Fibroblast of gingiva (primary cell): ENCODE measurements at places on chromosomes 6 and 20.

DNA sequence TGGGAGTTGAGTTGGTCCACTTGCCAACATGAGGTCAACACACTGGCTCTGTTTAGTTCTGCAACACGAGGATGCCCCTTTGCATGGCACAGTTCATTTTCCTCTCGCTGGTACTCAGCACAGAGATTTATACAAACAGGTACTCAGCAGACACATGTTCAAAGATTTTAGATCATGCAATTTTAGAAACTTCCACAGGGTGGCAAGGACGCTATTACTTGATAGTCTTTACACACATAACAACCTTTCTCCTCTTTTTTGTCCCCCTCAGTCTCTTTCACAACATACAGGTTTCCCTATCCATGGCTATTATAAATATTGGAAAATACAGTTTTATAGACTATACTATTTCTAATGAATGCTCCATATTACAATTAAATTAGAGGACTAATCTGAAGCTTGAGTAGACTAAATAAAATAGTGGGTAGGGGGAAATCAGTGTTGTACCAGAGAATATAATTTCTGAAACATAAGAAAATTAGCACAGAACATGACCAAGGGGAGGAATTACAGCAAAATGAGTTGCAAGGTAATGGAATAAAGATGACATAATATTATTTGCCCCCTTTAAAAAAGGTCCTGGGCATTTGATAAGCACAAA lies 331.8 kb upstream of the BTBD3 start:
- peak; percentile 3 for DNase-seq

GRCh38 chr20:19074356-19074755 lies 138.1 kb upstream of the SLC24A3 start:
- DNase-seq = no peak

DNA sequence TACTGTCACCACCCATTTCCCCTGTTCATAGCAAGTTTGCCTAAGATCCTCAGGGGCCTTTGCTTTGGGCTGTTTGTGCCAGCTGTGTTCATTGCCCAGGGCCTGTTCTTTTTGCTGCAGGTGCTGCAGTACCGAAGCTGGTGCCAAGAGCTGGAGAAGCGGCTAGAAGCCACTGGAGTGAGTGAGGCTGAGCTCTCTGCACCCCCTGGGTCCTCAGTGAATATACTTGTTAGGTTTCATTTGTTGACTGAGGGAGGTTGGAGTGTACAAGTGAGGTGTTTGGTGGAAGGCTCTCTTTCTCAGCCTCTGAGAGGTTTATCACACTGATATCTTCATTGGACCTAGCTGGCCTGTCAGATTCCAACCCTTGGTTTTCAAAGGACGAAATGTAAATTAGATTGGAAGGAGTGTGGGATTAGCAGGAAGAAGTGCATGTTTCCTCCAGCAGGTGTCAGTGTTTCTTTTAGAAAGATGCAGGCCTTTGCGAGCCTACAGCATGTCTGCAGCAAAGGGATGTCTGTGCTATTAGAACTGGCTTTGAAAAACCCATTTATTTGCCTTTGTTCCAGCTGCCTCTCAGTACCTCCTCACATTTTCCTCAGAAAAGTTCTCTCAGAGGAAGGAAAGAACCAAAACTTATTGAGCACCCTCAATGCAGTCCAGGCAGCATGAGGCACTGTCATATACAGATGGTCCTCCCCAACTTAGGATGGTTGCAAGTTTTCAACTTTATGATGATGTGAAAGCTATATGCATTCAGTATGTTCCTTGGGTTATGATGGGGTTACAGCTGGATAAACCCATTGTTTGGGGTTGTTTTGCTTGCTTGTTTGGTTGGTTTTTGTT lies 8.3 kb downstream of the CEP250 start:
- peak; percentile 60 for DNase-seq

DNA sequence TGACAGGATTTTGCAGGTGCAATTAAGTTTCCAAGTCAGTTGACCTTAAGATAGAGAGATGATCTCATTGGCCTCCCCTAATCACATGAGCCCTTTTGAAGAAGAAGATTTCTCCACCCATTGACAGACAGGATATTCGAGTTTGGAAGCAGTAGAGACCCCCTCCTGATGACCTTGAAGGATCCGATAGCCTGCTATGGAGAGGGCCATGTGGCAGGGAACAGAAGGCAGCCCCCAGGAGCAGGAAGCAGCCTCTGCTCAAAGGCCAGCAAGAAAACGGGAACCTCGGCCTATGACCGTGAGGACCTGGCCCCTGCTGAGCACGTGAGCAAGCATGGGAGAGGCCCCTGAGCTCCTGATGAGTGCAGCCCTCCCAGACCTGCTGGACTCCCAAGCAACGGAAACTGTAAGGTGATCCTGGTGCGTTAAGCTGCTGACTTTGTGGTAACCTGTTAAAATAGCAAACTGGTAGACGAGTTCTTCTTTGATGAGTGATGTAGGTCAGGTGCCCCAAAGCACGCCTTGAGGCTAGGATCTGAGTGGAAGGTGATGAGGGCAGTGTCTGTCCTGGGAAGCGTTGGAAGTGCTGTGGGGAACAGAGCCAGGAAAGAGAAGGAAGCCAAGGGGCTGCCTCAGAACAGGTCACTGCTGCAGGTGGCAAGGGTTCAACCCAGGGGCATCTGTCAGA lies 18.5 kb upstream of the TUBB2A start:
- DNase-seq = no peak

GRCh38 chr6:38248500-38249234 lies 391.1 kb downstream of the BTBD9 start:
- peak; percentile 32 for DNase-seq

- no peak for DNase-seq
Observed at GRCh38 chr6:21377356-21377755, 216.2 kb upstream of the SOX4 start.

DNA sequence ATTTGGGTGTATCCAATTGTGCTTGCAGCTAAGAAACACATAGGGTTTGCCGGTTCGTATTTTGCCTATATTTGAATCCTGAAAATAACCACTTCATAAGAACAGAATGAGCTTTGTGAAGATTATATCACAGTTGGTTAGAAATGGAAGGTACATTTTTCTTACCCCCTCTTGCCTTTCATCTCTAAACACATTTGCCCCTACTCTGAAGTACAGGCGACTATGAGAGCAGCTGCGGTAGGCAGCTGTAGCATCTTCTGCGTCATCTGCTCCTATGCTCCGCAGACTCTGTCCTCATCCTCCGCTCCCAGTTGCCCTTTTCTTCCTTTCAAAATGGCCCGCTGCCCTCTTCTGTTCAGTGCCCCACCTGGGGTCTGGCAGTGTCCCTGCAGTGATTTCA lies 47.6 kb upstream of the REV3L start:
- DNase-seq = no peak

DNA sequence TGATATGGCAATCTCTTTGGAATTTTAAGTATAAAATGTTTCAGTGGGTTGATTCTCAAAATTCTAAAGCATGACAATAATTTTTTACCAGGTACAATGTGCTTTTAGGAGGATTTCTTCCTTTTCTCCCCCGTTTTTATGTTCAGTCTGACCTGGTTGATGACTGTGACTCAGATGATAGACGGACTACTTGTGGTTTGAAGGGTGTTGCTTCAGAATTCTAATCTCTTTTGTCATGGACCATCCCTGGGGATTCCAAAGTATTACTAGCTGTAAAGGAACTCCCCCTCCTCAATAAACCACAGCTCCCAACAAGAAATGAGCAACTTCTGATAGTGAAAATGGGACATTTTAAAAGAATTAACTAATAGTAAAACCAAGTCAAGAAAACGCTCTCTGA lies 34.9 kb upstream of the TNFAIP3 start:
- DNase-seq = no peak

- DNase-seq = no peak
Observed at GRCh38 chr6:108793516-108794251, 54.5 kb upstream of the ARMC2 start.

DNA sequence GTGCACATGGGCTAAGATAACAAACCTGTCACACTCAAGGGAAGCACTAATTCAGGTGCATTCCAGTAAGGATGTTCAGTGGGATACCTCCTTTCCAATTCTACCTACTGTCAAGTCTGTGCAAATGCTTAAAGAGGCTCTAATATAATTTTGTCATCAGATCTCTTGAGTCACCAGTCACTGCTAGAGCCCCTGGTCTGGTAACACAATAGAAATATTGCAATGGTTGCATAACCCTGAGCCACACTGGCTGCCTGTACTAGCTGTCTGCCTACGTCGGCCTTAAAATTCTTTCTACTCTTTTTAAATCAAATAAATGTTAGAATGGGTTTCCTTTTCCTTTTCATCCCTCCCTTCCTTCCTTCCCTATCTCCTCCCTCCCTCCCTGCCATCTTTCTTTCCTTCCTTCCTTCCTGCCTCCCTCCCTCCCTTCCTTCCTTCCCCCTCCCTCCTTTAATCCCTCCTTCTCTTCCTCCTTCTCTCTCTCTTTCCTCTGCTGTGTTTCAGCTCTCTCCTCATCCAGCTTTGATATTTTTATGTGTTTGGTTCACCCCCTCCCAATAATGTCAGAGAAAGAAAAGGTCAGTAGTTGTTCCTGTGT lies 28.1 kb upstream of the OLIG3 start:
- DNase-seq = no peak

- DNase-seq = peak; percentile 60
Observed at GRCh38 chr6:161922631-161923119, 648.8 kb upstream of the AGPAT4 start.

GRCh38 chr6:157226026-157226625 lies 97.2 kb downstream of the TMEM242 start:
- DNase-seq = peak; percentile 50

GRCh38 chr6:470901-471448 lies 79.4 kb downstream of the IRF4 start:
- no peak for DNase-seq

DNA sequence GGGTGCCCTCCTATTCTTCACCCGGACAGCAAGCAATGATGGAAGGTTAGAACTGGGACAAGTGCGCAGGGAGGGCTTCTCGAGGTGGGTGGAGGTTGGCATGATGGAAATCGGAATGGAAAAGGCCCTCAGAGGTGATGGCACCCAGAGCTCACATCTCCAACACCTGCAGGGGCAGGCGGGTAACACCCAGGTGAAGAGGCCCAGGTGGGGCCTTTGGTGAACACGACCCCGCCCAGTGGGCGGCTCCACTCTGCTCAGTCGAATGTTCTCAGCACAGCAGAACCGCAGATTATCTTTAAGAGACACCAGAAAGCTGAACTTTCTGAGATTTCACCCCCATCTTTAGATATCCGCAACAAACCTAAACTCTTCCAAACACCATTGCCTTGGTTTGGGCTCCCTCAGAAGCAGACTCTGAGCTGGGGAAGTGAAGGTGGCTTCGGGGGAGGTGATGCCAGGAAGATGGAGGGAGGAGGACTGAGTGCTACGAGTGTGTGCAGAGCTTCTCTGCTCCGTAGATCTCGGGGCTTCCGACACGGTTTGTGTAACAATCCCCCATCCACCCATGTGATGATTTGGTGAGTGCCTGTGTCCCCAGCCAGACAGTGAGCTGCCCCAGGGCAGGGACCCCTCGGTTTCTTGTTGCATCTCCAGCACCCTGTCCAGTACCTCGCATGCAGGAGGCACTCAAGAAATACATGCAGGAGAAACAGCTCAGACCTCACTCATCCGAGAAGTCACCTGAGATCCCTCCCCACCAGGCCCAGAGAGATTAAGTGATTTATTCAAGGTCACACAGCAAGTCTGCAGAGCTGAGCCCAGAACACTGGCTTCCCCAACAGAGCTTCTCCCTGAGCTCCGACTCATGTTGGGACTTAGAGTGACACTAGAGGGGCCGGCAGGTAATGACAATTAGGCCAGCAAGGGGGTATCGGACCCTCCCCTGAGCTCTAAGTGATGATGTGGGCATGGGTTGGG lies 45.4 kb downstream of the BPIFB1 start:
- no peak for DNase-seq

DNA sequence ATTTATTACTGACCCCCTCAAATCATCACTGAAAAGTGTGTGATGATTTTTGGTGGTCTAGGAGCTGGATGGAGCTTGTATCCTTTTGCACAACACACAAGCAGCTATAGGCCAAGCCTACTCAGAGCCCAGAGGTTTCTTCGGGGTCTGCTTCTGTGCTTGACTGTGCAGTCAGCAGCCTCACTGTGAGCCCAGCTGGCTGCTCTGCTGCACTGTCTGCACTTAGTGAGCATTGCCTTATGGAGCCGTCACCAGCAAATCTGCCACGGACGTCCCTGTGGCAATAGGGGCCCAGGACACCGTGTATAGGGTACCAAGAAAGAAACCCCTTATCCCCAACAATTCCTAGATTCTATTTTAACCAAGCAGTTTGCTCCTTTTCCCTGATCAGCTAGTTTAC lies 38.6 kb upstream of the GMPR start:
- no peak for DNase-seq

- DNase-seq = no peak
Observed at GRCh38 chr20:23142162-23143050, 56.3 kb upstream of the CD93 start.

DNA sequence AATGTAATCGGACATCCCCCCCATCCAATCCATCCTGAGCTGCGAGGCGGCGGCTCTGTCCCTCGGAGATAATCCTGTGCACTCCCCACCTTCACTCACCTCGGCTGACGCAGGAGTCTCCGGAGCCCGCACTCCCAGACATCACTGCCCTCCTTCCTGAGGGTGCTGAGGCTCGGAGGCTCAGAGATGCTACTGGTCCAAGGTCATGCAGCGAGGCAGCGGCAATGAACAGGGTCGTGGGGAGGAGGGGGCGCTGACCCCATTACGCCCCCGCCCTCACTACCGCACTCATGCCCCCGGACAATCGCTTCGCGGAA lies 485 bp downstream of the ADISSP start:
- no peak for DNase-seq

GRCh38 chr6:138287144-138287955 lies 69.1 kb upstream of the PBOV1 start:
- DNase-seq = peak; percentile 28

- DNase-seq = peak; percentile 40
Observed at GRCh38 chr6:69232911-69233448, 563.8 kb downstream of the LMBRD1 start.

DNA sequence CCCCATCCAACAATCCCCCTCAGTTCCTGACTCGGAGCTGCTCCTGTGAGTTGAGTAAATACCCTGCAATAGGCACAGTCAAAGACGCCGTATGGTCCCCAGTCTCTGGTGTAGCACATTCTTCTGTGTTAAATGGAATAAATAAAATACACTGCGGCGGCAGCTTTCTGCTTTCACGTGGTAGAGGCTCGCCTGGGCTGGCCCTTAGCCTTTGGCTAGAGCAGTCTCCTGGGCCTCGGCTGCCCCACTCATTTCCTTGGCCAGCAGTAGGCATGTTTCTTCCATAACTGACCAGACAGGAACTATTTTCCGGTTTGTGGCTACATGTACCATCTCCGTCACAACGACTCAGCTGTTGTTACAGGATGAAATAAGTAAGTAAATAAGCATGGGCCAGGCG lies 20.7 kb downstream of the SERPINB6 start:
- no peak for DNase-seq

GRCh38 chr6:145025488-145025887 lies 709.8 kb downstream of the EPM2A start:
- peak; percentile 41 for DNase-seq
